ENCODE measurements at places on chromosomes 3 and 15.

DNA sequence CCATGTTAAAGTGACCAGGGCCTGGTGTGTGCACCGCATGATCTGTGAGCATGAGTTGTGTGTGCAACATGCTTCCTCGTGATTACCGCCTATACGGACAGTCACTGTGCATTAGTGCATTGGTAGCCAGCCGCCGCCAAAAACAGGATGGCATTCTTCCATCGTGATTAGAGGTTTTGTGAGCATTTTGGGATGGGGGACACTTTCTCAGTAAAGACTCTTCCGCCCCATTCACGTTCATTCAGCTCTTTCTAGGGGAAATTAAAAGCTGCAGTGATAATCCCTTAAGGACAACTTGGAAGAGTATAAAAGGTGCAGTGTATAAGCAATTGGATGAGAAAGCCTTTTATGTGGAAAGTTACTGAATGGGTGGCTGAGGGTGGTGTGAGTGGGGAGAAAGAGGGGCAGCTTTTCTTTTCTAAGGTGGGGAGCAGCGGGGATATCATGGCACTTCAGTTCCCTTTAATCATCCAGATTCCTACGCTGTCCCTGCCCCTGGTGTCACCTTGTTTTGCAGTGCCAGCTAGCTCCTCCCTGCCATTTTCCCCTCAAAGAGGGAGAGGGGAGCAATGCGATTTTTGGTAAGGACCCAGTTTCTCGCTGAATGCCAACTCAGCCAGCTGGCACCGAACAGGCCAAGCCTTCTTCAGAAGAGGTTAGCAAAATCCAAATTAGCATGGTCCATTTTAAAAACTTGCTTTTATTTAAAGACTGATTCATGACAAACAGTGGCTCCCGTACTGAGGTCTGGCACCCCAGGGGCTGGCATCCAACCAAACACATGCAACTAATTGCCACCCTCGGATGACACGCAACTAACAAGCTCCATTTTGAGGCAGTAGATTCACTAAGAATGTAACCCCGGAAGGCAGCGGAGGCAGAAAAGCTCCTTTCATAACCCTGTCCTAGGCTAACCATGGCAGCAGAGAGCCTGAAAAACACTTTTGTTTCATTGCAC, 447.8 kb downstream of the FHIT start:
- DNase-seq: peak; percentile 23

DNA sequence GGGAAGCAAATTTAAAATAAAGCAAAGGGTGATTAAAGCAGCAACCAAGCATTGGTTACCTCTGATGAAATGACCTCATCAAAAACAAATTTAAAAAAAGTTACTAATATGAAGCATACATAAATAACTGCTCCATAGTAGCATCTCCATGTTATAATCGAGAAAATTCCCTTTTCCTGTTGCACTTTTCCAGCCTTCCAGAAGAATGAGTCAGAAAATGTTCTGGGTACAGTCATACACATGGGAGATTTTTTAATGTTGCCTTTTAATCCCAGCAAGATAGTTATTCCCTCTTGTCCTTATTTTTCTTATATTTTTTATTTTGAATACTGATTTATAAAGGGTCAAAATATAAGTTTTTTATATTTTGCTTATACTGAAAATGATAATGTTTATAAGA, 2.6 kb upstream of the TMCO5A start:
- DNase-seq: no peak

DNA sequence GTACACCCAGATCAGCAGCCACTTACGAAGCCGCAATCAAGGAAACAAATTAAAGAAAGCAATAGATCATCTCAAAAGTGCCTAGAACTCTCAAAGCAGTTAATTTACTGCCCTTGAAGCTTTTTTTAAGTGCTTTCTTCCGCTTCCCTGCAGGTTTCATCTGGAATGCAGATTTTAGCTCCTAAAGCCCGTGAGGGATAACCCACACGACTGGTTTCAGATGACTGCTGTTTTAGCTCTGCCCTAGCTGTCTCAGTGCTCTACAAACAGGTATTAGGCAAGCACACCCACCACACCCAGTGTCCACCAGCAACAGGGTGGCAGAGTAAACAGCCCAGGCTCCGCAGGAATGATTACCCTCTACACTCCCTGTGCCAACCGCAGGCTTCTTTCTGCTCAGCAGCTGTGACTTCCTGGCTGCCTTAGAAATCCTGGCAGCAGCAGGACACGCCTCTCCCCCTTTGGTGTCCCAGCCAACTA, 126.0 kb downstream of the FMN1 start:
- no peak for DNase-seq

DNA sequence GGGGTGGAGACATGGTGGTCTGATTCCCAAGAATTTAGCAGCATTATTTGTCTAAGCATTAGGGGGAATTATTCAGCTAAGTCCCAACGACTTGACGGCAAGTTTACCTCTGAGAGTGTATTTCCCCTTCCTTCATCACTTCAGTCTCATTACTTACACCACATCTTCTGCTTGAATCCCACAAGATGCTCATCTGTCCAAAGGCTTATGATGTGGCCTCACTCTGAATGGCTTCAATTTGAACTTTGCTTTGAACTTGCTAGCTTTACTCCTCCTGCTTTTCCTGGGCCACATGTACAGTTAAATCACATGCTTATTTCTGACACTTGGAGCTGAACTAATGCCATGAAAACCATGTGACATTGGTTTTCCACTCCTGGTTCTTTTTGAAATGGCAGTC, 231.3 kb upstream of the SATB1 start:
- no peak for DNase-seq

GRCh38 chr3:130814691-130815472, 68.3 kb upstream of the PIK3R4 start:
- no peak for DNase-seq

GRCh38 chr3:171267104-171267503, 193.1 kb downstream of the TNIK start:
- no peak for DNase-seq

- DNase-seq: peak; percentile 31
These were observed 166.1 kb downstream of the ZNF621 start for GRCh38 chr3:40690749-40691451.

GRCh38 chr3:152127058-152127457, 141.7 kb upstream of the MBNL1 start:
- no peak for DNase-seq

DNA sequence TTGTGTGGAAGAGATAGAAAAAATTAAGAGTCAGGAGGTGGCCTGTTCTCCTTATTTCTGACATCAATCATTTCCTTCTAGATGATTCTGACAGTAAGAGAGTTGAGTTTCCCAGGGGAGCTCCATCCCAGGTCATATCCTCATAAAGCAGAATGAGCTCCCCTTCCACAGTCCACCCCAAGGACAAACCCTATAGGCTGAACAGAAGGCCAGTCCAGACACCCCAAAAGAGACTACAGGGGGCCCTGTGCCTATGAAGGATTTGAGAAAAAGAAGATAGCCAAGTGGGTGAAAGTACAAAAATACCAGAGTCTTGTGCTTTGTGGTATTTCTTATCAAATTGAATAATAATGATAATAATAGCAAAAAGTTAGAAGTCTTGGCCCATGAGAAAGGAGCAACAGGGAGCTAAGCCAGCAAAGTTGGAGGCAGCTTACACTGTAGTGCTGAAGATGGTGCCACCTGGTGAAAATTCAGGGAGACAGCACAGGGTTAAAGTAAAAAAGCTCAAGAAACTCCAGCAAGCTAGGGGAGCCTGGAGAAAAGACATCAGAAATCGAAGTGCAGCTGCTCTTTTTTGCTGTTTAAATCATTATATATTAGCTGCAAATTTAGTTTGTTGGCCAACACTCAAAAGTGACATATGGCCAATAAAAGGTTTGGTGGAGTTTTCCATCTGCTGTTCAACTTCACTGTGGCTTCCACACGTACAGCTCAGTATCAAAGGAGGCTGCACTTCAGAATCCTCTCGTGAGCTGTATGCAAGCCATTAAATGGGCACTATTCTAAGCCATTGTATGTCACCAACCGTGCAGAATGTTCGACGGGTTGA, 35.8 kb upstream of the SLC24A5 start:
- DNase-seq: no peak

GRCh38 chr3:40215015-40215414, 94.5 kb upstream of the EIF1B start:
- no peak for DNase-seq

DNA sequence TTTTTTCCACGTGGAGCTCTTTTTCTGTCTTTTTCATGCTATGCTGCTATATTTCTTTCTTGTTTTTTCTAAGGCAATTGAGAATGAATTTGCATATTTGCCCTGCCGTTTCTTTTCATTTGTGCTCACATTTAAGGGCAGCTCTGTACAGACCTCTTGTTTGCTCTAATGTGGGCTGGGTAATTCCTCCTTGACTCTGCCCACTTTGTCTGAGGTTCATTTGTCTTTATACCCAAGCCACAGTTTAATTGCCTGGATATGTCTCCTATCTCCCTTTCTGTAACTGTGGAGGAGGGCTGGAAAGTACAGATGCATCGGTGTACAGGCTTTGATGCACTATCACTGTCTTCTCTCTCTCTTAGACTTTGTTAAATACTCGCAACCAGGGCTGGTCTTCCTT, 195.9 kb downstream of the EPHB1 start:
- no peak for DNase-seq

DNA sequence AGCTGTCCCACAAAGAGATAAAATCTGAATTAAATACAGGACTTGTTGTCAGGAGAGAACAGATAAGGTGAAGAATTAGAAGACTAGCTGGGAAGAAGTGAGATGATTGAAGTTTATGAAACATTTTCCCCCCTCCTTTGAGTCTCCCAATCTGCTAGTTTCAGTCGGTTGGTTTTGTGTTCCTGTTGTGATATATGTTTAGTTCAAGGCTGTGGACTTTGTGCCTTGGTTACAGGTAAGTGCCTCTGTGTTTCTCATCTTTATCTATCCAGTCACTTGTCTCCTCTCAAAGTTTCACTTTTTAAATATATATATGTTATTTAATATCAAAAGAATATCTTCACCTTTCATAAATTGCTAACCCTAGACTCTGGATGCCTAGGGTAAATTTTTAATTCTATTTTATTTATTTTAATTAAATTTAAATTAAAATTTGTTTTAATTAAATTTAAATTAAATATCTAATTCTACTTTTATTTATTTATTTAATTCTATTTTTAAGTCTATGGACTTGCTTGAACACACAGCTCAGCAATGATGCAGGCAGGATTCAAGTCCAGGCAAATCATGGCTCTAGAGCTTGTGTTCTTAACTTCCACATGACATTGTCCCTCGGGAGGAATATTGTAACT, 190.0 kb downstream of the FHIT start:
- DNase-seq: no peak
